ENCODE measurements at places on chromosomes 5 and 9.

DNA sequence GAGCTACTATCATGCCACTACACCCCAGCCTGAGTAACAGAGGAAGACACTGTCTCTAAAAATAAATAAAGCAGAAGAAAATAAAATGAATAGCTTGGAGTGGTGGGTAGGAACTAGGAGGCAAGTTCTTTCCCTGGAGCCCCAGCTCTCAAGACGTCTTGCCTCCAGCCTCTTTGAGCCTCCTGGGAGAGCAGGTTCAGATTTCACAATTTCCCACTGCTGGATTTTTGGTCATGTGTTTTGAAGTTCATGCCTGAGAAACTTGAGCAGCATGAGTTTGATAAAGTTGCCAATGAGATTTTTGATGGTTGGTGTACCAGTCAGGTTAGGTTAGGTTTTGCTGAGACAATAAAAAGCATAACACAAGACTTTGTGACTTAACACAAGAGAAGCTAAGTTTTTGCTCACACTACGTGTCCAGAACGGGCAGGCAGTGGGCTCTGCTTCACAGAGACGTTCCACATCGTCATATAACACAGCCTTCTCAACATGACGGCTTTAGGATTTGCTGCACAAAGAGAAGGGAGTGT lies 4.1 kb upstream of the CCDC69 start:
- no peak for DNase-seq

GRCh38 chr5:147611483-147611882 lies 101.6 kb upstream of the DPYSL3 start:
- DNase-seq, result no peak

GRCh38 chr5:139787568-139788293 lies 7.9 kb upstream of the PSD2 start:
- peak; percentile 81 for DNase-seq

DNA sequence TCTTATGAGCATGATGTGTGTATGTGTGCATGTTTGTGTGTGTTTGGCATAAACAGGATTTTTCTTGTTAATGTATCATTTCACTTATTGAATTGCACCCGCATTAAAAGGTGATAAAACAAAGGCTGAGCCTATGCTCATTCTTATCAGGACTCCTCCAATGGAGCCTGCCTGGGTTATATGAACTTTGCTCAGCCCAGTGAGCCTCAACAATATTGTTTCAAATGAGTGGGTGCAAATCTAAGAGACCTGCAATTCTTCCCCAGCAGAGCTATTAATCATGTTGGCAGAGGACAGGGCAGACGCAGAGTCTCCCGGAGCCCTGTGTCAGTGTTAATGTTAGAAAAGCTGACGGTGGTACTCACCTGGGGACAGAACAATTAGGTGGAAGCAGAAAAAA lies 71.6 kb downstream of the SH3RF2 start:
- DNase-seq, result no peak

DNA sequence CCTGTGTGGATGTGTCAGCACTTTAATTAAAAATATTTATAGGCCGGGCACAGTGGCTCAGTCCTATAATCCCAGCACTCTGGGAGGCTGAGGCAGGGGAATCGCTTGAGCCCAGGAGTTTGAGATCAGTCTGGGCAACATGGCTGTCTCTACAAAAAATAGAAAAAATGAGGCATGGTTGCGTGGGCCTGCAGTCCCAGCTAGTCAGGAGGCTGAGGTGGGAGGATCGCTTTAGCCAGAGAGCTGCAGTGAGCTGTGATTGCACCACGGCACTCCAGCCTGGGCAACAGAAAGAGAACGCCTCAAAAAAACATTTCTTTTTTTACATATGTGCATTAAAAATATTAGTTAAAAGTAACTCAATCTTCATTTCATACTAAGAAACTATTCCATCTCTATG lies 6.2 kb downstream of the TBC1D9B start:
- no peak for DNase-seq

DNA sequence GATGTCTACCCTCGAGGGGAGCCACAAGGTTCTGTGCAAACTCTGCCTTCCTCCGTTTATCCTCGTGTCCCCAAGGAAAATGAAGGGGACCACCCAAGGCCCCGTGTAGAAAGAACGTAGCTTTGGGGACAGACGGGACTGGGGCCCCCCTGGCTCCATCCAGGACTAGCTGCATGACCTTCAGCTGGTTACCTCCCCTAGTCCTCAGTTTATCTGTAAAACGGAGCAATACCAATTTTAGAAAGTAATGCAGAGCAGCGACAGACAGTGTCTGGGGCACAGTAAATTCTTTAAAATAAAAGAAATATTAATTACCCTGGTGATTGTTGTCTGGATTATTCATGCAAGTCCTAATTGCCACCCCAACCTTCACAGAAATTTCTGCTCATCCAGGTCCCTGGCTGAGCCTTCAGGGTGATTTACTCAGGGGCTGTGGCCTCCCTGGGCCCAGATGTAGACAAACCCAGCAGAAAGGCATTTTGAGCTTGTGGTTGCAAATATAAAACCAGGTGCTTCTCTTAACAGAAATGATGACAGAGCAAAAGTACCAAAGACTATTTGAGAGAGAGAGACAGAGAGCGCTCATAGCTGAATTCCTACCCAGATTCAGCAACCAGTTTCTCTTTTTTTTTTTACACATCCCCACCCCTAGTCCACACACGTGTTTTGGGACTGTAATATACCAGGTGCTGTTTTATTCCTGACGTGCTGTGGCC lies 155.1 kb upstream of the SMIM23 start:
- no peak for DNase-seq

DNA sequence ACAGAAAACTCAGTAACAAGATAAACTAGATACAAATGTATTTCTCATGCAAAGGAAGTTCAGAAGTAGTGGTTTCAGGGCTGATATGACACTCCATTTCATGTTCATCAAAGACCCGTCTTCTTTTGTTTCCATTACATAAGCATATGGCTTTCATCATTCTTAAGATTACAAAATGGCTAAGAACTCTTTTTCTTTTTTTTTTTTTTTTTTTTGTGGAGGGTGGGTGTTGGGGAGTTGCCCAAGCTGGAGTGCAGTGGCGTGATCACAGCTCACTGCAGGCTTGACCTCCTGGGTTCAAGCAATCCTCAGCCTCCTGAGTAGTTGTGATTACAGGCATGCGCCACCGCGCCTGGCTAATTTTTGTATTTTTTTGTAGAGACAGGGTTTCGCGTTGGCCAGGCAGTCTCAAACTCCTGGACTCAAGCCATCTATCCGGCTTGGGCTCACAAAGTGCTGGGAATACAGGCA lies 22.0 kb upstream of the PTBP3 start:
- no peak for DNase-seq

GRCh38 chr9:127884427-127884911 lies 7.0 kb upstream of the AK1 start:
- DNase-seq, result no peak

DNA sequence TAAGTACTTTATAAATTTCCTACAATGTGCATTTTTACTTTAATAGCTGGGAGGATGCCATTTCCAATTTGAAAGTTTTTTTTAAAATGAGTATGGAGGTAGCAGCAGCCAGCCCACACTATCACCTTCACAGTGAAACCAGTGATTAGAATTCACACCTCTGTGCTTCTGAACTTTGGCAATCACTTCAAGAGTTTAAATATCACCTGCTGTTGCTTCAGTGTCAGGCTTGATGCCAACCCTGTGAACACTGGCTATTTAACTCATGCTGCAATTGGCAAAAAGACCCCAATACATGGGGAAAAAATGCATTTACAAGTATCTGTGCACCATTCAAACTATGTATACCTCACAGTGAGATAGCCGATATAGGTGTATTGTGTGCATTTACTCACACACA lies 57.4 kb downstream of the CDK5RAP2 start:
- no peak for DNase-seq

- no peak for DNase-seq
Observed at GRCh38 chr9:71861618-71862017, 49.4 kb downstream of the ABHD17B start.

DNA sequence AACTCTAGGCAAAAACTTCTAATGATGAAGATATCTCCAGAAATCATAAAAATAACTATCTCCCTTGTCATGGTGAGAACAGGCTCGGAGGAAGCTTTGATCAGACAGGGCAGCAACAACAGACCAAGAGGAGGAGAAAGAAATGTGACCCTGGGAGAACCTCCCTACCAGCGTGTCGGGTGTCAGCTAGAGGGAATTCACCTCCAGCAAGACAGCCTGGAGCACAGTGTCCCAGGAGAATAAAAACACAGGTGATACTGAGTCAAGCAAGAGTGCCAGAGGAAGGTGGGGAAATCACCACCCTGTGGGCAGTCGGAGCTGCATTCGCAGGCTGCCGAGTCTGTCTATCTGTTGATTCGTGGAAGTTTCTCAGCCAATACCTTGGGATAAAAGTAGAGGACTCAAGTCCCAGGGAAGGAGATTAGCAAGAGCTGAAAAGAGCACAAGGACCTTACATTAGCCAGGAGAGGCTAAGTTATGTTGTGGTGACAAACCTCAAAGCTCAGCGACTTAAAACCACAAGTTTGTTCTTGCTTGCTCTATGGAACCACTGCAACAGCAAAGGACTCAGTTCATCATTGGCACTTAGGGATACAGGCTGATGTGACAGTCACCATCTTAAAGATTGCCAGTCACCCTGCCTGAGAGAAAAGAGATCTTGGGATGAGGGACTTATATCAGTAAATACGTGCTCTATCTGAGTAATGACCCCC lies 598.3 kb downstream of the CCDC171 start:
- DNase-seq, result no peak

DNA sequence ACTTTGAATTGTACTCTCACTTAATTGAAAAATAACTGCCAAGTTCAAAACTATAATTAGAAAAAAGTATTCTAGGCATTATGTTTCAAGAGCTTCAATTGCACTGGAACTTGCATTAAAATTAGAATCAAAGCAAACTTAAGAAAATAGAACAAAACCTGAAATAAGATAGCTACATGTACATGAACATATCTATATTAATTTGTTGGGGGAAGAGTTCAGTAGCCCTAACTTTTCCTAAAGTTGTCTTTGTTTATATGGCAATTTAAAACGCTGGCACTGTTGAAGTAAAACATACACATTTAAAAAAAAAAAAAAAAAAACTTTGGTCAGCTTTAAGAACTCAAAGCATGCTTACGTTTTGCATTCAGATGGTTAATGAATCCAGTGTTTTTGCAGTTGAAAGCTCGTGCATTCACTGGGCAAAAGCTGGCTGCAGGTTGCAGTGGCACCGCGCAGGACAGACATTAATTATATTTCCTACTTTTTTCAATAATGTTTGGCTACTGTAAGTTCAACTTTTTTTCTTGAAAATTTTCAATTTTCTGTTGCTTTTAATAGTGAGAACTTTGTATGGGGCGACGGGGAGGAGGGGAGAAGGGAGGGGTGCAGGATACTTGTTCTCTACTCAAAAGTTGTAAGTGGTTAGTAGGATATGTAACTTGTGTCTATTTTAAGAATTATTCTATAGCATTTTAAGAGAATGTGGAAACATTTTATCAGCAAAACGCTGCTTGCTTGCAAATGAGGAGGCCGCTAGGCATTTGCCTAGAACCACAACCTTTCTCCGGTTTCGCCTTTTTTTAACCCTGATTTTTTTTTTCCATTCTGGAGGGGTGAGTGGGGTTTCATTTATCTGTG lies 3.9 kb downstream of the NR2F1 start:
- DNase-seq, result no peak

DNA sequence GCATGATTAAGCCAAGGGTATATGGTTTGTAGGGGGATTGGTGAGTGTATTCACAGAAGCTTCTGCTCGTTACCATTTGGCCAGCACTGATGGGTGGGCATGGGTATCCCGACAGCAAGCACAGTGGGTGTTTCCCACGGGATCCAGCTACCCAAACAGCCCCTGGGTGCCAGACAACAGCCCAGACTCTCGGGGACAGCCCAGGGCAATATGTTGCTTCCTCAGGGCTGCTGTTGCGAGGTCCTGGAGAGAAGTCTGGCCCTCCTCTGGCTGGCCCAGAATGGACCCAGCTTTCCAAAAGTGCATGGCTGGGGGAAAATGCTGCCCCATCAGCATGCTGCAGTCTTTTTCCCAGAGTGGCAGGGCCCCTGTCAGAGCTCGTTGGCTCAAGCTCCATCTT lies 247.0 kb downstream of the IRX1 start:
- DNase-seq, result no peak

DNA sequence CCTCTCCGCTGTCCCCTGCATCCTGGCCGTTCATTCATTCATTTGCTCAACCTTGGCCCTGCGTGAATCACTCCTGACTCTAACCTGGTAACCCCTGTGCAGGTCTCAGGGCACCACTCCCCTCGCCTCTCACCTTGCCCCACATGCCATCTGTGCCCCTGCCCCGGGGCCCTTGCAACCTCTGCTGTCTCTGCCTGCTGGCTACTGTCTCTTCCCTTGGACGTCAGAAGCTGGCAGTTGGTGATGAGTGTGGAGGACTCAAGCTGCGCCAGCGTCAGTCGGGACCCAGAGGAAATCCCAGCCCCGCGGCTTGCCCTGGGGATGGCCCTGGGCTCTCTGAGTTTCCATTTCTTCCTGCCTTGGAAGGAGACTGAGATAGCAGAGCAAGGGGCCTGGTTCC lies 154.9 kb downstream of the OLFM1 start:
- no peak for DNase-seq

DNA sequence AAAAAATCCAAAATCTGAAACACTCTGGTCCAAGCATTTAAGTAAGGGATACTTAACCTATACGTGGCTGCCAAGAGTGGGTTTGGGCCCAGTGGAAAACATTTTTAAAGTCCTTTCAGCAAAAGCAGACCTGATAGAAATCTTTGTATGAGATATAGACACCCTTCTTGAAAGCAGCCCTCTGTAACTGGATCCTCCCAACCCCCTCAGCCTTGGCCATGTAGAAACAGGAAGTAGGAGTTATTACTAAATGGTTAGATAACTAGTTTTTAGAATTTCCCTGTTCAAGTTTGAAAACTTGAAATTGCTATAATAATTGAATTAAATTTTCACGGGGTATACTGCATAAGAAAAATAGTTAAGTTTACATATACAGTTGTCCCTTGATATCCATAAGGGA lies 111.3 kb upstream of the PCA3 start:
- DNase-seq, result no peak

DNA sequence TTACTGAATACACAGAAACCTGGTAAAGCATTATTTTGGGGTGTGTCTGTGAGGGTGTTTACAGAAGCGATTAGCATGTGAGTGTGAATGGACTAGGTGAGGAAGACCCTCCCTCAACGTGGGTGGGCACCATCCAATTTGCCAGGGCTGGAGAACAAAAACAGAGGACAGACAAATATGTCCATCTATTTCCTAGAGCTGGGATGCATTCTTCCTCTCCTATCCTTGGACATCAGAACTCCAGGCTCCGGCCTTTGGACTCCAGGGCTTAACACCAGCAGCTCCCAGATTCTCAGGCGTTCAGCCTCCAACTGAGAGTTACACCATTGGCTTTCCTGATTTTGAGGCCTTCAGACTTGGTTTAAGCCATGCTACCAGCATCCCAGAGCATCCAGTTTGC lies 65.8 kb upstream of the CHD1 start:
- DNase-seq, result no peak

GRCh38 chr9:33024126-33024965 lies 727 bp upstream of the DNAJA1 start:
- peak; percentile 18 for DNase-seq

- peak; percentile 29 for DNase-seq
Observed at GRCh38 chr5:135139381-135140134, 105.5 kb upstream of the PITX1 start.

- no peak for DNase-seq
Observed at GRCh38 chr5:126912616-126913200, 117.7 kb downstream of the MARCHF3 start.

GRCh38 chr5:56688402-56688801 lies 126.9 kb upstream of the MAP3K1 start:
- DNase-seq, result no peak
